ENCODE measurements at places on chromosomes 1 and 21.

- no peak for DNase-seq
Observed at GRCh38 chr1:22359427-22359826, 92.2 kb upstream of the ZBTB40 start.

DNA sequence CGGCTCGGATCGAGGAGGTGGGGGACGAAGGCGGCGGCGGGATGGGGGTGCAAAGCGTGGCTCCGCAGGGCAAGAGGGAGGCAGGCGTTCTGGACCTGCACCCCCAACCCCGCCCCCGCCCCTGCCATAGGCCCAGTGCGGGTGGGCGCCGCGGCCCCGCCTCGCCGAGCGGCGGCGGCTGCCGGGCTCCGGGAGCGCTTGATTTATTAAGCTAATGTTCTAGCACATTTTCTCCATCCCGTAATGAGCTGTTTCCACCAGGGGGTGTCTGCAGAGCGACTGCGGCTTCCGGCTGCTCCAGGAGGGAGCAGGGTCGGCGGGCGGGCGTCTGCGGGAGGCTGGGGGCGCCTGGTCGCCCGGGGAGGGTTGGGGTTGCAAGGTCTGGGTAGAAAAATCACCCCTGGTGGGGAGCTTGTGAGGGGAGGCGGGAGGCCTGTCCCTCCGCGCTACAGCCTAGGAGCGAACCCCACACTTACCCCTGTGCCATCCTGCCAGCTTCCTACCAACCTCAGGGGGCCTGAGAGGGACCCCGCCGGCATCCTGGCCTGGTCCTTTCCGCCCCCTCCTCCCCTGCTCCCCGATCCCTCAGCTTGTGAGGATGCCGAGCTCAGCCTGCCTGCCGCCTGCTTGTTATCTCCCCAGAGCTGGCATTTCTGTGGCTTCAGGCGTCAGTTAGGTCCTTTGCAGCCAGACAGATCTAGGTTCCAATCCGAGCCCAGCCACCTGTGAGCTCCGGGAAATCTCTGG, 48.5 kb upstream of the ACOT11 start:
- DNase-seq, result peak; percentile 27

GRCh38 chr1:86687595-86687994, 16.8 kb upstream of the SH3GLB1 start:
- peak; percentile 3 for DNase-seq

DNA sequence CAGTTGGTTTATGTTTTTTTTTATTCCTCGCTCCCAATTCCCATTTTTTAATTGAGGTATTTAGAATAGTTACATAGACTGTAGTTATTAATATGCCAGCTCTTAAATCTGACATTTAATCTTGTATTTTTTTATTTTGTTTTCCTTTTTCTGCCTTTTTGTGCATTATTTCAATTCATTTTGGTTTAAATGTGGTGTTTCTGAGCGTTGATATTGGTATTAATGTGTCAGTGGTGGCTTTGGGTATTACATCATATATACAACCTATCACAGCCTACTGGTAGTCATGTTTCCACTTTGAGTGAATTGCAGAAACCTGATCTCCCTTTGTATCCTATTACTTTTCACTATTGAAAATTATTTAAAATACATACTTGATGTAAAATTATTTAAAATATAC, 1027.3 kb downstream of the KCNT2 start:
- DNase-seq, result no peak

GRCh38 chr1:29651684-29652665, 415.7 kb downstream of the PTPRU start:
- DNase-seq, result no peak

- DNase-seq, result no peak
Observed at GRCh38 chr1:91555821-91556531, 55.3 kb downstream of the CDC7 start.

DNA sequence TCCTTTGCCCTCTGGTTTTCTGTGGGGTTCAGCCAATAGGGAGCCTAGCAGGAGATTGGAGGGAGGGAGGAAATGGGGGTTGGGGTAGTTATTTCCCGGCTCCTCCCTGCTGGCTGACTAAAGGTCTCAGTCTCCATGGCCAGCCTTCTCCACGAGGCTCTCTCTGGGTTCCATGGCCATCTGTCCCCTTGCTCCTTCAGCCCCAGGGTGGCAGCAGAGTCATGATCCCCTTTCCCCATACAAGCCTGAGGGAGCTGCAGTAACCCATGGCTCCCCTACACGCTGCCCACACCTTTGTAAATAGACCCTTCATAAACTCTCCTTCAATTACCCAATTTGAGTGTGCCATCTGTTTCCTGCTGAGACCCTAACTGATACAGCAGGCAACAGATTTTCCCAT, 176.1 kb upstream of the CSF3R start:
- peak; percentile 32 for DNase-seq

DNA sequence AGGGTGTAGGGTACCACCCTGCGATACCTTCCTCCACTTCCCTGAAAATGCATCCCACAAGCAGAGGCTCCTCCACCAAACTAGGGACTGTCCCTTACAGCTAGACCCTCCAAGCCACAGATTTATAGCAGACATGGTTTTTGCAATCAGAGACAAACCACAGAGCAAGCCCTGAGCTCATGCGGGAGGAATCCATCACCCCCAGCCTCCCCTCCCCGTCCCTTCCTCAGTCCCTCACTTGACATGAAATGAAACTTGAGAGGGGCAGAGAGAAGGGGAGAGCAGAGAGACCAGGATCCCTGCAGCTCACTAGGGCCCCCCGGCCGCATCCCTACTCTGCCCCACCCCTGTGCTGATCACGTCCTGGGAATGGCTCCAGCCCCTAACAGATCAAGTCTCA, 94.9 kb downstream of the MRPL37 start:
- DNase-seq, result no peak

GRCh38 chr1:84370831-84371394, 27.4 kb upstream of the DNASE2B start:
- DNase-seq, result peak; percentile 17

- DNase-seq, result peak; percentile 60
Observed at GRCh38 chr1:85465099-85465785, at the start of gene DDAH1. Gene DDAH1, minus strand, starts transcription at chr1:85465159. Its CDS starts 114 bp downstream, at chr1:85465045.

GRCh38 chr21:36431252-36431651, 46.1 kb downstream of the CHAF1B start:
- DNase-seq, result no peak

DNA sequence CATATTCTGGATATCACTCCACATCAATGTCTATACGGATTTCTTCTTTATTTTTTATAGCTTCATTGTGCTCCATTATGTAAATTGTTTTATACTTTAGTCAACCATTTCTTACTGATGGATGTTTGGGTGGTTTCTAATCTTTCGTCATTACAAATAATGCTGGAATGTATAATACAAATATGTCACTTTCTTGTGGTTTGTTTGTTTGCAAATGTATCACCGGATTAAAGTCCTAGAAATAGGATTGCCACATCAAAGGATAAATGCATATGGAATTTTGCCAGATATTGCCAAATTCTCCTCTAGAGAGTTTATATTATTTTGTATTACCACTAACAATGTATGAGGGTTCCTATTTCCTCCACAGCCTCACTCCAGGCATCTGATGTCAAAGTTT, 48.7 kb upstream of the PRDM2 start:
- DNase-seq, result no peak

DNA sequence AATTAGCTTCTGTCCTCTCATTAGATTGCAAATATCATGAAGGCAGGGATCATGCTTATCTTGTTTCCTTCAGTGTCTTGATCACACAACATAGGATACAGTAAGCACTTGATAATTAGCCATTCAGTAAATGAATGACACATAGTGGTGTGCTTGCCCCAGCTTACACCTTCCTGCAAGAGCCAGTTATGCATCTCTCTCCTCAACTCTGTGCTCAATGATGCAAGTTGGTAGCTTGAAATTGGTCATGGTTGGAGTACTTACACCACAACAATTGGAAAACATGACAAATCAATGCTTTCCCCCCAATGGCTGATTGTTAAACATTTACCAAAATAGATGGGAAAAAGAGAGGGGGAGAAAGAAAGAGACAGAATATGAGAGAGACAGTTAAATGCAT, 129.2 kb downstream of the NUF2 start:
- no peak for DNase-seq

DNA sequence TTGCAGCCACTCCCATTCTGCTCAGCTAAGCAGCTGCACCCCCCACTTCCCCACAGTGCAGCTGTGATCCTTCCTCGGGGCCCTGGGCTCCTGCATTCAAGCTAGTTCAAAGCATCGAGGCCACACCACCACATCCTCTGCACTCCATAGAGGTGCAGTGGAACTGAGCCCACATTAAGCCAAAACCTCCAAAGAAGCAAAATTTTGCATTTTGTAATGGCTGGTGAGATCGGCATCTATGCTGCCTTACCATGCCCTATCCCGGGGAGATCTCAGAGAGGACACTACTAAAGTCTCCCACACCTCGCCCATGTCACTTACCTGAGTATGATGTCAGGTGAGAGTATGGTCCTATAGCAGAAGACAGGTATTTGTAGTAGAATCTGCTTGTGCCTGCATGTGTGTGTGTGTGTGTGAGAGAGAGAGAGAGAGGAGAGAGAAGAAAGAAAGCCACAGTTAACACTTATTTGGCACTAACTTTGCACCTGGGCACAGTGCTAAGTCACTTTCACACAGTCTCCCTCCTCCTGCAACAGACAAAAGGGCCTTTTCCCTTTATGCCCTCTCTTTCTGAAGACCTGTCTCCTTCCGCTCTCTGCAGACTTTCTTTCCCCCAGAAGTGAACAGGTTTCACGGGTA, 89.8 kb downstream of the KIF14 start:
- DNase-seq, result no peak

GRCh38 chr1:213281640-213282301, 230.7 kb downstream of the RPS6KC1 start:
- no peak for DNase-seq

- DNase-seq, result peak; percentile 20
Observed at GRCh38 chr1:12078938-12079861, 16.1 kb downstream of the TNFRSF8 start.

GRCh38 chr1:220924331-220924970, 45.2 kb downstream of the HLX start:
- DNase-seq, result no peak

GRCh38 chr1:99992760-99993467, 23.1 kb downstream of the SLC35A3 start:
- DNase-seq, result no peak

- no peak for DNase-seq
Observed at GRCh38 chr1:248158758-248159157, 13.8 kb downstream of the OR2M5 start.

- DNase-seq, result no peak
Observed at GRCh38 chr1:244234009-244234643, 183.0 kb downstream of the ZBTB18 start.

DNA sequence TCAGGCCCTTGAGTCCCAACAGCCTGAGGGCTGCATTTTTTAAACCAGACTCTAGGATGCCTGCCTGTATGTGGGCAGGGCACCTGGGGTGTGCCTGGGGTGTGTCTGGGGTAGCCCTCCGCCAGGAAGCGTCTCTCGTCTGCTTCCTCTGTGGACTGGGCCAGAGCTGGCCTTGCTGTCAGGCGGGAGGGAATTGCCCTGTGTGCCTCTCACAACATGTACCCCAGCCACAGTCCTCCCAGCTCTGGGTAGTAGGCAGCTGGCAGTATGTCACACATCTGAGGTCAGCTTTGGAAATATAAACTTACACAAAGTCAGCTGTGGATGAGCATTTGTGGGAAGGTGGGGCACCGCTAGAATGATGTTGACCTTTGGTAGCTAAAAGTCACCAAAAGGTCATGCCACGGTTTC, 13.0 kb downstream of the TRAF5 start:
- DNase-seq, result no peak

DNA sequence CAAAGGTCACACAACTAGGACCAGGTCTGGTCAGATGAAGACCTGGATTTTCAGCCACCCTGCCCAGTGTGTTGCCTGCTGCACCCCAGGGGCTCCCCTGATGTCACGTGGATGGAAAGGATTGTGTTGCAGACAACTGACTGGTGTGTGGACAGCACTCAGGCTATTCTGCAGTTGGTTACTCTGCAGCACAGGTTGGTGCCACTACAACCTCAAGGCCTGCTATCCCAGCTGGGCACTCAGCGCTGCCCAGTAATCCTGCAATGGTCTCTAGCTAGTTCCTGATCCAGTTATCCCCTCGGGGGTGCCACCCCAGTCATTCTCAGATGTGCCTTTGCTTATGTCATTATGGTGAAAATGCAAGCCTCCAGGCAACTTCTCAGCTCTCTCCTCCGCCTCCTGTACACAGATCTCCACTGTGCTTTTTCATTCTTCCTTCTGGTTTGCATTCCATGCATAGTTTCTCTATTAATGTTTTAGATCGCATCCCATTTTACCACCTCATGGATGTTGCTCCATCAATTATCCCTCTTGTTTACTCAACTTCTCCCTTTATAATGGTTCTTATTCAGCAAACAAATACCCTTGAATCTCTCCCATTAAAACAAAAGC, 503.2 kb upstream of the CAMK1G start:
- no peak for DNase-seq

DNA sequence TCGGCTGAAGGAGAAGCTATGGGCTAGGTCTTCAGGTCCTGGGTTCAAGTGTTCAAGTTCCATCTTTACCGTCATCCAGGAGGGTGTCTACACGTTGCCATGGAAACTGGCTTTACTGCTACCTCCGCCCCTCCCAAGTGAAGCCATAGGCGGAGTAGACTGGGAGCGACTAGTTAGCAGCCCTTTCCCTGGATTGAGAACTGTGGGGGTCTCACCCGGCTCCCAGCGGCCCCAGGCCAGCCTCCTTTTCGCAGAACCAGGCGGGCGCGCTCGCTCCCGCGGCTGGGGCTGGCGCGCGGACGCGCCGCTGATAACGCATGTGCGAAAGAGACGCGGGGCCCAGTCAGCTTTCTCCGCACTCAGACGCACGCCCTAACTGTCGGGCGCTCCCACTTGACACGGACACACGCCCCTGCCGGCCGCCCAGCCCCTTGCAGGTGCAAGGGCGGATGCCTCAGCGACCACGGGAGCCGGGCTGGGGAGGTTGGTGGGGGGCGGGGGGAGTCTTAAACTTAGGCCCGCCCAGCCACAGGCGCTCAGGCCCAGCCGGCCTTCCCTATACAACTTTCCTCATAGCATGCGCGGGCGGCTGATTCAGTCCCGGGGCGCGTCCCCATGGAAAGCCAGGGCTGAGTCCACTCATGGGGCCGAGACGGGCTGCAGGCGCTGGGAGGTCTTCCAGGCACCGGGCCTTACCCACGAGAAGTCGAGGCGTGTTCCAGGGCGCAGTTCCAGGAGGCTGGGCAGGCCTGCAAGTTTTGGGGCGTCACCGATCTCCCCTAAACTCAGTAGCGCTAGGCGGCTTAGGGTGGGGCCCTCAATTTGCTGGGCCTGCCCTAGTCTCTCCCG, 7.4 kb downstream of the EFNA4 start:
- DNase-seq, result peak; percentile 80

- no peak for DNase-seq
Observed at GRCh38 chr1:222329493-222330045, 218.3 kb downstream of the HHIPL2 start.

DNA sequence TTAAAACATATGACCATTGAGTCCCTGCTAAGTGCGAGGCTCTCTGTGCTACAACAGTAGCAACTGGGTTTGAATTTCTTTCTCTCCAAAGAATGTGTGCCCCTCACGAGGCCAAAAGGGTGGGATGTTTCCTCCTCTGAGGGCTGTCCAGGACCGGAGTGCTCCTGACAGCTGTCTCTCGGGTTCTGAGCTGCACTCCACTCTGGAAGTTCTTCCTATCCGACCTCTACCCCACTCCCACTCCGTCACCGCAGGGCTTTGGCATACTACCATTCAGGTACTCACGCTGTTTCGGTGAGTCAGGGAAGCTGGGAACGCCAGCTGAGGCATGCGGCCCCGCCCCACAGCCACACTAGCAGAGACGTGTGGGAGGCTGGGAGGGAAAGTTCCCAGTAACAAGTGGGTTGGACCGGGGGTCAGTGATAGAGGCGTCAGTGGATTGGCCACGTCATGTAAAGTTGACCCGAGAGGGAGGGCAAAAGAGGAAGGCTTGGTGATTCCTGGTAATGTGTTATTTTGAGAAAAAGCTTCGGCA, 705 bp upstream of the SLC50A1 start:
- peak; percentile 62 for DNase-seq
